ENCODE measurements at places on chromosomes 4 and X.

DNA sequence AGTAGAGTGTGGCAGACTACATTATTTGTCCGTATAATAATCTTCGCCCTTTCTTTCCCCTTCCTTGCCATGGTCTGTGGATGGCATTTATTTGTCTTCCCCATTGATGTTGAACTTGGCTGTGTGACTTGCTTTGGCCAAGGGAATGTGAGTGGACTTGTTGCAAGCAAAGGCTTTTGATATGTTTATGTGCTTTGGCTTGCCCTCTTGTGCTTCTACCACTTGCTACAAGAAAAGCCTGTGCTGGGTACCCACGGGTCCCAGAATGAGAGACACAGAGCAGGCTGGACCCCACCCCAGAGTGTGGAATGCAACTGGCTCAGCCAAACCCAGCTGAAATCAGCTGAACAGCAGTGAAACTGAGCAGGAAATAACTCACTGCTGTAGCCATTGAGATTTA, 63.0 kb downstream of the FAM184B start:
- DNase-seq = no peak

GRCh38 chr4:8602686-8603430, 10.3 kb downstream of the CPZ start:
- DNase-seq = no peak

DNA sequence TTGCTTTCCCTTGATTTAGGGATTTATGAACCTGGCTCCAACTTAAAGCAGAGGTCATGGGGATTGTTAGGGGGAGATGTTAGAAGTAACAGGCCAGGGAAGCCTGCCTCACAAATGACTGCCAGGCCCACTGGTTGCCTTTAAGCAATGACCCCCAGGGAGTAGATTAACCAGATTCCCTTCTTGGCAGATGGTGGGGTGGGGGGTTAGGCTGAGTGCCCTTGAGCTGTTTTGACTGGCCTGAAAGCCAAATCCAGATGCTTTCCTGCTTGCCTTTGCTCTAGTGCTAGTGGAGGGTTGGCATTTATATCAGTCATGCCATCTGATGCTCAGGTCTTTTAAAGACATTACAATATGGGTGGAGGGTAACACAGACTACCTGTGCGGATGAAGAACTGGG, 128.1 kb downstream of the TMEM164 start:
- DNase-seq = no peak

DNA sequence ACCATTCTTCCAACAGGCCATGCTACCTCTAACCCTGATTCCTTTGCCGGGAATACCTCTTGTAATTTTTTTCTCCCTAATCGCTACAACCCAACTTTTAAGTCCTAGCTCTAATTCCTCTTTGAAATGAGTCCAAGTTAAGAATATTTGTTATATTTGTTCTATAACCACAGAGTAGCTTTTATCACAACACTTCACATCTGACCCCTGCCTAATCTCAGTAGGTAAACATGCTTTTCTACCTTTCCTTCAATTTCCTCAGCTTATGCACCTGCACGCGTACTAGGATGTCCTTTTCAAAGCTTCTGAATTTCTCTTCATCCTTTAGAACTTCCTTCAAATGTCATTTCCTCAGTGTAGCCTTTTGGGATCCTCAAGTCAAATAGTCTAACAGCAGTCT, 915.5 kb upstream of the LCORL start:
- no peak for DNase-seq

GRCh38 chr4:89290727-89291516, 16.7 kb downstream of the GPRIN3 start:
- DNase-seq = no peak

DNA sequence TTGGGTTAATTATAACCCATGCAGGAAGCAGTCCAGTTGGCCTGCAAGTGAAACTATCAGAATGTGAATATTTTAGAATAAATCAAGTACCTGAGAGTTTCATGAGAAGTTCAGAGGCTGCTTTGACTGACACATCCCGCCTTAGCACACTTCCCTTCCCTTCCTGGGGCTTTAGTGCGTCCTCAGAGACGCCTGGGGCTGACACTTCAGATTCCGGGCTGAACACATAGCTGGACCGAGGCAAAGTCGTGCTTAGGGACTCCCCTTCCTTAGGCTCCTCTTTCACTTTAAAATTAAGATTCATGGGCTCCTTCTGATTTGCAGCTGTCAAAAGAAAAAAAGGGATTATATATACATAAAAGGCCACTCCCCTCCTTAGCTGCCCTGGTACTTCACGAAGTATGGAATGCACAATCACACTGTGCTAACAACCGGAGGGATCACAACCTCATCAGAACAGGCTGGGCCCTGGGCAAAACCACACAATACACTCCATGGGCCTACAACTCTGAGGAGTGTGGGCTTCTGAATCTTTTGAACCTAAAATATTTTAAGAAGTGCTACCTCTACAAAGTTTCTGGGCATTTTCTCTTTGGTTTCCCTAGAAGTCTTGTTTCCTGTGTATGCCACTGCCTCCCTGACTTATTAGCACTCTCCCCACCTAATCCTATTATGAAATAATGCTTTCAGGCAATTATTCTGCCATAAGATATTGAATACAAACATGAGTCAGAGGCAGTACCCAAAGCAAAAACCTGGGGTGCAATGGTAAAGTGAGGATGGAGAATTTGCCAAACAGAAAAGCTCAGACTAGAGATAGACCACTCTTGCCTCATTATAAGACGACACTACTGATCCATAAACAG, 68.2 kb downstream of the ZNF827 start:
- DNase-seq = no peak

- no peak for DNase-seq
Measured at GRCh38 chr4:104750008-104750407, 255.3 kb upstream of the CXXC4 start.

DNA sequence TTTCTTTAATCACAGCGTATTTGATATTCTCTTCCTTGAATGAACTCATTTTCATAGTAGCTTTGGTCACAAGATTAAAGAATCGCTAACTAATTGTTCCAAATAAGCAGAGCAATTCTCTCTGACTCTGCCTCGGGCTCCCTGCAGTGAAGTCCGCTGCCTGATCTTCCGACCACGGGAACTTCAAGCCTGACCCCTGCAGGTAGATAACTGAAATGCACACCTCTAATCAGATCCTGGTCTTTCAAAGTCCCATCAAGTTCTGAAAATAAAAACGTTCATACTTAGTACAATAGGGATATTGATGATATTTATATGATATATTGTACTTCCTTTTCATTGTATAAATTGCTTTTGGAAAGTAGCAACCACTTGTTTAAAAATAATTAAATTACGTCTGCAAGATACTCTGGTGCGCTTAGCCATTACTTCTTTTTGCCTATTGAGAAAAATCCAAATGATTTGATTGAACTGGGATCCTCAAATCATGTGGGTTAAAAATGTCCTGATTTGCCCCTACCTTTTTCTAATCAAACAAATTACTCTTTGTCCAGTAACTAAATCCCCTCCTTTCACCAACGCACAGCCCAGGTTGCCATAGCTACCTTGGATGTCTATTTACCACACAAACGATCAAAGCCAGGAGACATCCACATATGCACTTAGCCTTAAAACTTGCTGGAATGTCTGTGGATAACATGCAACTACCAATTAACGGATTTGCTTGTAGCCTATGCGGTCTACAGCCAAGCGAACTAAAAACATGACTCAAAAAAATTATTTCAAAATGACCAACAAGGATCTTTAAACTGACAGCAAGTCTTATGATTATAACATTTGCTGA, 4.2 kb downstream of the MID1 start:
- no peak for DNase-seq

DNA sequence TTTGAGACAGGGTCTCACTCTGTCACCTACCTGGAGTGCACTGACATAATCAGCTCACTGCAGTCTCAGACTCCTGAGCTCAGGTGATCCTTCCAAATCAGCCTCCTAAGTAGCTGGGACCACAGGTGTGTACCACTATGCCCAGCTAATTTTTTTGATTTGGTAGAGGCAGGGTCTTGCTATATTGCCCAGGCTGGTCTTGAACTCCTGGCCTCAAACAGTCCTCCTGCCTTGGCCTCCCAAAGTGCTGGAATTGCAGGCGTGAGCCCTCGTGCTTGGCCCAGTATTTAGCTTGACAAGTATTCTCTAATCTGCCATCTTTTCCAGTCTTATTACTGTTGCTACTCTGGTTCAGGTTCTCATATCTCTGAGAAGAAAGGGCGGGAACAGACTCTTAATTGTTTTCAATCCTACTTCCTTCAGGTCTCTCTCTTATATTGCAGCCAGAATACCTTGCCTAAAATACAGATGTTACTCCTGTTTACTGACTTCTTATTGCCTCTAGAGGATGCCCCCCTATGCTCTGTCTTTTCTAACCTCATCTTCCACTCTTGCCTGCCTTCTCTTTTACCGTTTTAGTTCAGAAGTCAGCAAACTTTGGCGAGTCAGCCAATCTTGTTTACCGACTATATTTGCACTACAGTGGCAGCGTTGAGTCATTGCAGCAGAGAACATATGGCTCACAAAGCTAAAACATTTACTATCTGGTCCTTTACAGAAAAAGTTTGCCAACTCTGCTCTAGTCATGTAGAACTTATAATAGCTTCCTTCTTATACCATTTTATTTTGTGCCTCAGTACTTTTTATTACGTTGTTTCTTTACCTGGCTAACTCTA, 19.0 kb downstream of the MRPL1 start:
- no peak for DNase-seq

- DNase-seq = no peak
Measured at GRCh38 chr4:69876071-69876470, 16.1 kb upstream of the SULT1E1 start.

- no peak for DNase-seq
Measured at GRCh38 chr4:41542526-41543275, 4.7 kb downstream of the LIMCH1 start.

DNA sequence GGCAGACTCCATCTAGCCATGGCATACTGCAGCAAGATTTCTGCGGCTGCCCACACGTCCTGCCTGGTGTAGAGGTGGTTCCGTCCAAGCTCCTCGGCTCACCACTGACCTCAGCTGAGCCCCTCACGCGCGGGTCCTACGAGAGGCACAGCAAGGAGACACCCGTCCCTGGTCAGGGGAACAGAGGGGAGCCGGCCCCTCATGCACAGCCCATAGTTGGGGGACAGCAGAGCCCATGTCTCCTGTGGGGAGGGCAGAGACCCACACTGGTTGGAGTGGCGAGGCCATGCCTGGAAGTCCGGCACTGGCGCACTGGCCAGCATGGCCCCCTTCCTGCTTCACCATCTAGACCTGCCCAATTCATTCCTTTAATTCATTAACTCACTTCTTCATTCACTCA, 80.8 kb downstream of the HTRA3 start:
- DNase-seq = no peak

- DNase-seq = no peak
Measured at GRCh38 chr4:34733185-34733941, 1511.0 kb downstream of the ARAP2 start.

DNA sequence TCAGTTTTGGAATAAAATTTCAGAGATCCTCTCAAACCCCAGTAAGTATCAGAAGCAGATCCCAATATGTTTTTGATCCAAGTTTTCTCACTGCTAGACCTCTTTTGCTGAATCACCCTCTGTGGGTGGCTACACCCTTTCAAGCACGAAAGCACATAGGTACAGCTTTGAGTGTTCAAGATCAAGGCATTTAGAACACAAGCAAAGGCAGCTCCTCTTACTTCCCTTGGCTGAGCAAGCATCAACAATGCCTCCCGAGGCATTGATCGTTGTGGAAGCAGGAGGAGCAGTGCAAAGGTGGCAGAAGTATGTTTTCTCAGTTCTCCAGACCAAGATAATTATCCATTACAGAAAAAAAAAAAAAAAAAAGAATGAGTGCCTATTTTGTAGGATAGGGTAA, 72.0 kb upstream of the TSPAN7 start:
- DNase-seq = no peak

- DNase-seq = no peak
Measured at GRCh38 chrX:27163236-27163635, 299.9 kb downstream of the PPP4R3C start.

DNA sequence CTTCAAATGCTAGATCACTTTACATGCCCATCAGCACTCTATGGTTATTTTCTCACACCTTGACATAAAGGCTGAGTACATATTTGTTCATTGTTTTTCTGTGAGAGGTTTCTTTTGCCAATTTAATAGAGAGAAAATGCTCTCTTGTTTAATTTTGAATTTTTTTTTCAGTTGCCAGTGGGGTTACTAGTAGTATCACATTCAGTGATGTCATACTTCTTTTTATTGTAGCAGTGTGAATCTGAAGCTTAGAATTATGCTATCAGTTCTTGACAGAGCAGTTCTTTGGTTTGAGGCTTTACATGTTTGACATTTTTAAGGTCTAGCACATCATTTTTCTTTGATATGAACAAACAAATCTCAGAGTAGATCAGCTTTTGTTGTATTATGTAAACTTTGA, 185.4 kb downstream of the NWD2 start:
- DNase-seq = no peak

GRCh38 chr4:138329506-138330070, 87.4 kb upstream of the SLC7A11 start:
- no peak for DNase-seq

GRCh38 chrX:122572461-122572860, 611.6 kb upstream of the GRIA3 start:
- no peak for DNase-seq
